NCI-H510A treated with DMSO at 0.1 percent for 48 hours (cell line): ENCODE measurements at places on chromosomes 5 and 9.

DNA sequence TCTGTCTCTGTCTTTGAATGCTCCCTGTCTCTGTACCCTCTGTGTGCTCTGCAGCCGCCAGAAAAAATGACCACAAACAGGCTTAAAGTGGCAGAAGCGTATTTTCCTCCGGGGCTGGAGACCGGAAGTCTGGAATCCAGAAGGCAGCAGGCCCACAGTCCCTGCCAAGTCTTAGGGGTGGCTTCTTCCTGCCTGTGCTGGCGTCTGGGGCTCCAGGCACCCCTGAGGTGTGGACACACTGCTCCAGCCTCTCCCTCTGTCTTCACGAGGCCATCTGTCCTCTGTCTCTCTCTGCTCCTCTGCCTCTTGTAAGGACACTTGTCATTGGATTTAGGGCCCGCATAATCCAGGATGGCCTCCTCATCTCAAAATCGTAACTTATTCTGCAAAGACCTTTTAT is 298.4 kb upstream of the IRX4 start:
- DNase-seq = no peak

GRCh38 chr5:10471677-10472076 is 30.0 kb downstream of the ROPN1L start:
- no peak for DNase-seq

GRCh38 chr9:93662952-93663572 is 86.7 kb downstream of the PHF2 start:
- DNase-seq = no peak

DNA sequence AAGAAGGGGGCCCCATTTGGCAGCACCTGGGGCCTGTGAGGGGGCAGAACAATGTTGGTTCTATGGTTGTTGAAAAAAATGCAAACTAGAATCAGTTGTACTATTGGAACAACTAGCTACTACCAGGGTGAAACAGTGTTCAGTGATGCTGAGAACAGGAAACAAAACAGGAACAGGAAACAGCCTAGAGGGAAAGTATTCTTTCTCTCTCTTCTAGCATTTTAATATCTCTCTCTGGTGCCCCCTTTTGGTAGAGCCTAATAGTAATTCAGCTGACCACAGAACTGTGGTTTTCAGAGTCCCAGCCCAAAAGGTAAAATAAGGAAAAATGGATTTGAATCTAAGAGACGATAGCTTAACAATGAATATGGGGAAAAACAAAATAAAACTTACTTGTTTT is 138.0 kb upstream of the KCNN2 start:
- no peak for DNase-seq

- no peak for DNase-seq
These were observed 294.0 kb downstream of the YTHDC2 start for GRCh38 chr5:113807427-113807991.

- DNase-seq = peak; percentile 6
These were observed at the start of gene PCDHGA9 for GRCh38 chr5:141402553-141403243. Gene PCDHGA9, plus strand, starts transcription at chr5:141402778. Its CDS starts 175 bp downstream, at chr5:141402953.

- no peak for DNase-seq
These were observed 117.1 kb downstream of the DAB2IP start for GRCh38 chr9:121768416-121769015.

DNA sequence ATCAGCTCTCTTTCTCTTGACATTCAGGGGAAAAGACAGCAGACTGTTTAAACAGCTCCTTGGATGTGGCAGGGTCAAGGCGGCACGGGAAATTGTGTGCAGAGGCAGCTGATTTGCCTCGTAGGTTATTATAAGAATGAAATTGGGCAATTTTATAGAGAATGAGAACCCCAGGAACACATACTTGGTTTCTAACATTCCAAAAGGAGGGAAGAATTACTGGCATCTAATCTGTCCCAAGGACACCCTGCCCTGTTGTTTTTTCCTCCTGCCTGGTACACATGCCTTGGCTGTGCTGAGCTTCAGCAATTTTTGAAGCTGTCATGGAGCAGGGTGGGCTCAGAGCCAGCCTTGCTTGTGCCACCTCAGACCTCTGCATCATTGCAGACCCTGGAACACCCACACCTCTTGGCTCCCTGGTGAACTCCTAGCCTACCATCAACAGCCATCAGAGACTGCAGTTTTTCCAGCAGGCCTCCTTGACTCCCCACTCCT is 143.6 kb downstream of the BOD1 start:
- no peak for DNase-seq

DNA sequence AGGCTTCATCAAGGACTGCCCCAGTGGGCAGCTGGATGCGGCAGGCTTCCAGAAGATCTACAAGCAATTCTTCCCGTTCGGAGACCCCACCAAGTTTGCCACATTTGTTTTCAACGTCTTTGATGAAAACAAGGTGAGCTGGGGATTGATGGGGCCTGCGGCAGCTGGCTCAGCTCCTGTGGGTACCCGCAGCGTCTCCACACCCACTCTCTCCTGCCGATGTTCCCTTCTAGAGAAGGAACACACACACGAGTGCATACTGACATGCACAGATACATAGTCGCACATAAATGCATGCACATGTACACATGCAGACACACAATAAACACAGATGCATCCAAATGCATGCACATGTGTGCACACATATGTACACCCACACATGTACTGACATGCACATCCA is 45.6 kb downstream of the NCS1 start:
- no peak for DNase-seq

DNA sequence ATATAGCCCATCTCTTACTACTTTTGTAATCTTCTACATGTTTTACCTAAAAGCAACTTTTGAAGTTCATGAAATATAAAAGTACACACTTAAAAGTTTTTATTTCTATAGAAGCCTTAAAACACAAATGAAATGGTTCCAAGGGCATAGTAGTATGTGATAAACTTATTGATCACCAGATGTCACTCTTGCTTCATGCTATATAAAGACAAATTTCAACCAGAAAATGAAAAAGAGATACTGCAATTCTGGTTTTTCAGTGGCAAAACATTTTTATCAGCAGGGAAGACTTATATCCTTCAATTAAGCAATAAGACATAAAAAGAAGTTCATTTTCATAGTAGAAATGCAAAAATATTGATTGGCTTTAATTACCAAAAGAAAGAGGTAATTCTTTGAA is 69.4 kb upstream of the FBXL17 start:
- DNase-seq = no peak

GRCh38 chr9:138007918-138008841 is 130.6 kb downstream of the CACNA1B start:
- no peak for DNase-seq

GRCh38 chr9:133584559-133585476 is 24.4 kb downstream of the FAM163B start:
- DNase-seq = peak; percentile 86

DNA sequence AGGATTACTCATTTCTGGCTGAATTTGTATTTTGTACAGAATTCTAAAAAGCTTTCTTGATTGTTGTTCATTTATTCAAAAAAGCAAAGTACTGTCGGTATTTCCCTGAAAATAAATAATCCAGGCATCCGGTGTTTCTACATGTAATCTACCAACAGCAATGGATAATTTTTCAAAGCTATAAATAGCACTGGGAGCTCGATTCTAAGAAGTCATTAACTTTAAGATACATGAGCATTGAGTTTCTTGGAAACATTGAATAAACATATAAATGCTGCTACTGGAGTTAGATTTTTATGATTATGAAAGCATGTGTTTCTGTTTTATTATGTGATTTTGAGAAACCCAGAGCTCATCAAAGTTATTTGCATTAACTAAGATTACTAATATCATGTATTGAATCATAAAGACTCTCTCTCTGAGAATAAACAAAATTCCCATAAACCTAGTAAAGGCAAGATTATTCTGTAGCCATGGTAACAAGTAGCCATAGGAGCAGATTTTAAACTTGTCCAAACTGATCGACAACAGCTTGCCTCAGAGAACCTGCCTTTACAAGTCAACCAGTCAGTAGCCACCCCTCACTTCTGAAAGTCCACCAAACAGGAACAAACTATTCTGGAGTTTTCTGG is 197.0 kb downstream of the DRD1 start:
- DNase-seq = no peak

DNA sequence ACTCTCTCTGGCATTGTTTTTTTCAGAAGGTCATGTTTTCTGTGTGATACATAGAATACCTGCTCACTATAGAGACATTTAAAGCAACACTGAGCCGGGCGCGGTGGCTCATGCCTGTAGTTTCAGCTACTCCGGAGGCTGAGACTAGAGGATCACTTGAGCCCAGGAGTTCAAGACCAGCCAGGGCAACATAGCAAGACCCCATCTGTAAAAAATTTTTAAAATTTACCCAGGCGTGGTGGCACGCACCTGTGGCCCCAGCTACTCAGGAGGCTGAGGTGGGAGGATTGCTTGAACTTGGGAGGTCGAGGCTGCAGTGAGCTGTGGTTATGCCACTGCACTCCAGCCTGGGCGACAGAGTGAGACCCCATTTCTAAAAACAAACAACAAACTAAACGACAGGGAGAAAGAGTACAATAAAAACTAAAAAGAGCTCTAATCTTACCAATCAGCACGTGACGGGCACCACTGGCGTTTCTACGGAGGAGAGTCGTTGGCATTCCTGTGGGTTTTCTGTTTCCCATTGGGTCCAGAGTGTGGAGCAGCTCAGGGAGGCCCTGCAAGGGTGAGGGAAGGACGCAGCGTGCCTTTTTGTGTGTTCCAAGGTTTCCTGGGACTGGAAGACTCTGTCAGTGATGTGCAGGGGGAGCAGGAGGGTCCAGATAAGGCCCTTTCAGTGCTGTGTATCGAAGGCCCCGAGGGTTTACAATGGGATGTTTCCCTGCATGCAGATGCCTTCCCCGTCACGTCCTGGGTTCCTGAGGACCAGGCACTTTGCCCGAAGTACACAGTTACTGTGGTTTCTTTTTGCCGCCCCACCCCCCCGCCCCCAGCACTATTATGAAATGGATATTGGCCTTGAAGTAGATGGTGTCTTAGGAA is 7.2 kb upstream of the RNU6ATAC start:
- no peak for DNase-seq

DNA sequence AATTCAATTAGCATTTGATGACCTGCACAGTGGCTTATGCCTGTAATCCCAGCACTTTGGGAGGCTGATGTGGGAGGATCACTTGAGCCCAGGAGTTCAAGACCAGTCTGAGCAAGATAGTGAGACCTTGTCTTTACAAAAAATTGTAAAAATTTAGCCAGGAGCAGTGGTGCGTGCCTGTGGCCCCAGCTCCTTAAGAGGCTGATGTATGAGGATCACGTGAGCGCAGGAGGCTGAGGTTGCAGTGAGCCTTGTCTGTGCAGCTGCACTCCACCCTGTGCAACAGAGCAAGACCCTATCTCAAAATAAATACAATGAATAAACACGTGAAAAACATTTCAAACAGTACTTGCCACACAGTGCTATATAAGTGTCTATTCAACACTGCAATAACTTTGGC is 4.2 kb downstream of the ABCA1 start:
- DNase-seq = peak; percentile 41

DNA sequence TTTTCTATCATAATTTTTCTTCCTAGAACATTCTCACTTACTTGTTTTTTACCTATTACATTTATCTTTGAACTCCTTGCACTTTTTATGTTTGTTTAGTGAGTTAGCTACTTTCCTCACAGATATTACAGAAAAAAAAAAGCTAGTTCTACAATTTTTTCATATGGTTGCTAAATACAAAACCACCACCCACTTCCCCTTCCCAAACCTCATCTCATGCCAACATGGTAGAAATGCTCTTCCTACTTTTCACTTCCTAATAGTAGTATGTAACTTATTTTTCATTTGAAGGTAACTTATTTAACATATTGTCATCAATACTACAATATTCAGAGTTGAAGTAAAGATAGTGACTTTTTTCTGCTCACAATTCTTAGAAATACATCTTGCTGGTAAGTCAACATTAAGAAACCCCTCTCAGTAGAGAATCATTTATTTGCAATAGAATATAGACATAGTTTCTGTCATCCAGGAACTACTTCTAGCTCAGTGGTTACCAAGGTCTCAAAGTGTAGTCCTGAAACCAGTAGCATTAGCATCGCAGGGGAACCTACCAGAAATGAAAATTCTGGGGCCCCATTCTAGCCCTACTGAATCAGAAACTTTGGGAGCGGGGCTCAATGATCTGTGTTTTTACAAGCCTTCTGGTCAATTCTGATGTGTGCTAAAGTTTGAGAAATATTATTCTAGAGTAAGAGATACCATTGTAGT is 1124.6 kb downstream of the DTWD2 start:
- DNase-seq = no peak

DNA sequence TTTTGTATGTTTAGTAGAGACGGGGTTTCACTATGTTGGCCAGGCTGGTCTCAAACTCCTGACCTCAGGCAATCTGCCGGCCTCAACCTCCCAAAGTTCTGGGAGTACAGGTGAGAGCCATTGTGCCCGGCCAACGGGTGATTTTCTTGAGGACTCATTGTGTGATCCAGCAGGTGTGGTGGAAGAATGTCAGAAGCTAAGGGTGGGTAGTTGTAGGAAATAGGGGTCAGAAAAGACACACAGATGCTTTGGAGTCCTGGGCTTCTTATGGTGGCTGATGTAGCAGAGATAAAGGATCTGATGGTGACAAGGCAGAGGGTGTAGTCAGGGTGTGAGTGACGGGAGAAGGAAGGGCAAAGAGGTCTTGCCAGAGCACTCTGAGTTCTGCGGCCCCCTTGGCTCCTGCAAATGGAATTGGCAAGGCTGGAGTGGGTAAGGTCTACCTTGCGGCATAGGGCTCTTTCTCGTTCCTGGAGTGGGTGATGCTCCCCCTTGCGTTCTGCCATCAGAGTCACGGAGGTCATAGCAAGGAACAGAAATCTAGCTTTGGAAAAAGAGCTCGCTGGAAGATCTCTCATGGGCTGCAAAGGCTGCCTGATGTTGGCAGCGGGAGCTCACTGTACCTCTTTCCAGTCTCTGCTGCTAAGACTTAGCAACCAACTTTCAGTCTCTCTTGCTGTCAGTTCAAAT is 97.2 kb downstream of the SREK1 start:
- DNase-seq = no peak

GRCh38 chr9:18761742-18762300 is 271.2 kb downstream of the SAXO1 start:
- DNase-seq = no peak

DNA sequence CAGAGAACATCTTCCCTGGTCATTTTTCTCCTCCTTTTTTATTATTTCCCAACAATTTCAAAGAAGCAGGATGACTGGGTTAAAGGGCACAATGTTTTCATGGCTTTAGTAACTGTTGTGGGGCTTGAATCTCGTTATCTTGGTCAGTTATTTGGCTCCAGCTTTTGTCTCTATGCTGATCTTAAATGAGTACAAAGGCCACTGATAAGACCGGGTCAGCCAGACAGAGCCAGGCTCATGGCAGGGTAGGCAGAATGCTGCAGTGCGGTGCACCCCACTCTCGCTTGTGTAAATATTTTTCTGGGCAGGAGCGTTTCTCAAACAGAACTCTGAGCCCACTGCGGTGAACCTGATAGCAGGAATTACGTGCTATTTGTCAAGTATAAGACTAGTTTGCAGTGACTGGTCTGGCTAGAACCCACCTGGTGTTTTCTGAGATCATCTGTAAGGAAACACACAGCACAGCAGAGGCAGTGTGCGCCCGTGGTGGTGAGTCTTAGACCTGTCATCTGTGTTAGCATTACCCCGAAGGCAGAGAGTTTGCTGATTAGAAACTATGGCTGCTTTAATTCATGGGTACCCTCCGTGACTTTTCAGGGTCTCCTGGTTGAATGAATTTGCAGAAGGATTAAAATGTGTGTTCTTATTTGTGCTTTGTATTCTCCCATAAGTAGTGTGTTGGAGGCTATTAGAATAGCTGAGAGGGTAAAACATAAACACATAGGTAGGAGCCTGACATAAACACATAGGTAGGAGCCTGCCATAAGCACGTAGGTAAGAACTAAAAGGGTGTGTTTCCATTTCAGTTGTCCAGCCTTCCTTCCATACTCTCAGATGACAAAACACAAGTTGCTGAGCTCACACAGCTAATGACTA is 158.6 kb upstream of the DMRT1 start:
- peak; percentile 11 for DNase-seq
